Head of caudate nucleus (tissue), 42 donors: ENCODE measurements at places on chromosomes 13 and 19.

- no peak for DNase-seq
Observed at GRCh38 chr13:101988140-101988539, 413.7 kb downstream of the FGF14 start.

DNA sequence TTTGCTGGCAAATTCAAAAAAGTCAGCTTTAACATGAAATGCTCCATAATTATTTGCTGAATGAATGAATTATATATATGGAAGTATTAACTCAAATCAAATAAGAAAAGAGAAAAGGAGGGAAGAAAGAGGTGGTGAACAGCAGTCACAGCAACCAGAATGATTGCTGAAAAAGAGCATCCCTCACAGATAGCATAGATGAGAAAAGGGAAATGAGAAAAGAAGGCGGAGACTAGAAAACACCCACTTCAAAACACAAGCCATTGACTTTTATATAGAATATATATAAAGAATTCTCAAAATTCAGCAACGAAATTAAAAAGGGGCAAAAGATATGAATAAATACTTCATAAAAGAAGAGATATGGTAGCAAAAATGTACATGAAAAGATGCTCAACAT lies 75.2 kb downstream of the CAB39L start:
- DNase-seq = no peak

GRCh38 chr13:45215392-45216077 lies 14.7 kb upstream of the KCTD4 start:
- DNase-seq = no peak

DNA sequence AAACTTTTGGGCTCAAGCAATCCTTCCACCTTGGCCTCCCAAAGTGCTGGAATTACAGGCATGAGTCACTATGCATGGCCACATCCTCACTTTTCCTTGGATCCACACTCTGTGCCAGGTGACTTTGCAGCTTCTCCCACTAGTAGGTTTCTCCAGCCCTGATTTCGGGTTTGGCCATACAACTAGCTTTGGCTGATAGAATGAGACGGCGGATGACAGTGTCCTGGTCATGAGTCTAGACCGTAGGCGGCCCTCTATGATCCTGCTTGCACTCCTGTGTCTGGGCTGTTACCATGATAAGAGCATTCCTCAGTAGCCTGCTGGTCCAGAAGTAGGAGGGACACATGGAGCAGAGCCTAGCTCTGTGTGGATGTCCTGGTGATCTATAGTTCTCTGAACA lies 112.5 kb upstream of the KL start:
- no peak for DNase-seq

- DNase-seq = no peak
Observed at GRCh38 chr13:66102864-66103263, 1127.3 kb downstream of the PCDH9 start.

DNA sequence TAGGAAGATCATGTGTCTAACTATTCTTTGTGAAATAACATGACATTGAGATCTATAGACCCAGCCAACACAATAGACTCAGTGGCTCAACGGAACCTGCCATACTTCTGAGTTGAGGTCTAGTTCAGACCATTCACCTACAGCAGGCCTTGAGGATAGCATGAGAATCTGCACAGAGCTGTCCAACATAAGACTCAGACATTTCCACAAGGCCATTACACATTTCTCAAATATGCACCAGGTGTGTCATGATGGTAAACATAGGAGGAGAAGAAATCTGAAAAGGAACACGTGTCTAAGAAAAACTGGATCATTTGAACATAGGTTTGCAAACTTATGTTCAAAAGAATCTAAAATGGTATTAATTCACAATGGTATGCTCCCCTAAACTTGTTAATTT lies 421.4 kb downstream of the SLITRK6 start:
- no peak for DNase-seq

DNA sequence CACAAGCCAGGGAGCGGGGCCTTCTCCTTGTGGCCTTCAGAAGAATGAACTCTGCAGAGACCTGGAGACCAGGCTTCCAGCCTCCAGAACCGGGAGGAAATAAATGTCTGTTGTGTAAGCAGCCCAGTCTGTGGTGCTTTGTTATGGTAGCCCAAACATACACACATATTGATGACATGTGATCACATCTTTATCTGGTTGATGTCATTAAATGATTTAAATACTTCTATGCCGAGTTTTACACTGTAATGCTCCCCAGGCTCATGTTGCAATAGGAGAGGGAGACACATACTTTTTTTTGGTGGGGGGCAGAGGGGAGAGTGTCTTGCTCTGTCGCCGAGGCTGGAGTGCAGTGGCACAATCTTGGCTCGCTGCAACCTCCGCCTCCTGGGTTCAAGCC lies 188.0 kb upstream of the IRS2 start:
- DNase-seq = no peak

- no peak for DNase-seq
Observed at GRCh38 chr19:17136021-17136420, 60.4 kb downstream of the MYO9B start.

DNA sequence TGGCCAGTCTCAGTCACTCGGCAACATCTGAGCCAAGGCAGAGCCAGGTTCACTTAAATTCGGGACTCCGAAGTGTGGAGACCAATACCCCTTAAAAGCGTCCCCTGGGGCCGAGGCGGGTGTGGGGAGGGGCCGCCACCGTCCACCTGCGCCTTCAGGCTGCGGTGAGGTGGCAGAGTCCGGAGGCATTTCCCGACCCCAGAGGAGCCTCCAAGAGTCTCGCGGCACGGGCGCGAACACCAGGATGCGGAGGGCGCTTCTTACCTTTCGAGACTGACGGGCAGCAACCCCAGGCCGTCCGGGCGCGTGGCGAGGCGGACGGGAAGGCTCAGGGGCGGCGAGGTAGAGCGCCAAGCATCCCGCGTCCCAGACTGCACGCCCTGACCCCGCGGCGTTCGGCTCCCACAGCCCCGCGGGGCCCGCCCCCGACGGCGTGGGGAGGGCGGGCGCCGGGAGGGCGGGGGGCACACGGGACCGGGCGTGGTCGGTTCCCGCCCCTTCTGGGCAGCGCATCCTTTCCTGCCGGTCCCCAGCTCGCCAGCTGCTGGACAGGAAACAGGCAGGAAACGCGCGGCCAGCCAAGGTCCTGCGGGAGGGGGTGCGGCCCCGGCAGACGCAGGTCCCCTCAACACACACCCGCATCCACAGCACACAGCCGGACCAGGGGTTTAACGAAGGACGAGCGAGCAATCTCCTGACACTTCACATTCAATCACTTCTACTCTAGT lies at the start of gene THSD1:
THSD1 (minus strand) TSS at position 406 of the 728 bp plus-strand sequence. CDS start 3,572 bp downstream, outside the sequence.
- DNase-seq = no peak

DNA sequence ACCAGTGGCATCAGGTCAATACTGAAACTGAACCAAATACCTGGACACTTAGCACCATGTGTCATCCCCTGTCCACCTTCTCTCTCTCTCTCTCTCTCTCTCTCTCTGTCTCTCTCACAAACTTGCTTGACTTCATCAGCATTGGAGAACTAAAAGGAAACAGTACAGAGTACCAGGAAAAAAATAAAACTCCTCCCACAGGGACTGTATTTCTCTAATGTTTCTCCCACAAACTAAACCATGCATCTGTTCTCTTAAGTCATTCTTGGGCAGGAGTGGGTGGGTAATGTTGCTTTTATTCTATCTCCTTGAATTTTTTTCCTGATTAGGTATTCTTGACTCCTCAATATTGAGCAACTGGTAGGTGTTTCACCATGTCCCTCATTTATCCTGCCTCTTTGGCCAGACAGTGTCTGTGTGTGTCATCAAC lies 112.9 kb upstream of the CACNA1A start:
- no peak for DNase-seq

DNA sequence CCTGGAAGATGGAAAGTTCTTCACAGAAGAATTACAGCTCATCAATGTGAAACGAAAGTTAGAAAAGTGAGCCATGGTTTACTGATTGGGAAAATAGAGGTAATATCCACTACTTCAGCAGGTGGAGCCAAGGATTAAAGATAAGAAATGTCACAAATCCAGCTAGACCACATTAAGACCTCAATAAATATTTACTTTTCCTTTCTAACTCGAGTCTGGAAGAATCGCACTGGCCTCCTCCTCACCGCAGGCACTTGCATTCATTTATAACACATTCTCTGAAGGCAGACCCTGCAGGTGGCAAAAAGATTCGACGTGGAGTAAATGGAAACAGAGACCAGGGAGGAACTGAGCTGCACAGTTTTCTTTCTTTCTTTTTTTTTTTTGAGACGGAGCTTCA lies 7.4 kb downstream of the SLC35E1 start:
- DNase-seq = no peak
